Stimulated activated CD4-positive, alpha-beta T cell treated with anti-CD3 and anti-CD28 coated beads, Interleukin-15, amount 100 ng/mL, for 48 hours (primary cell): ENCODE measurements at places on chromosomes 6 and 20.

- DNase-seq, result no peak
Measured at GRCh38 chr6:134199848-134200606, 117.9 kb downstream of the SGK1 start.

DNA sequence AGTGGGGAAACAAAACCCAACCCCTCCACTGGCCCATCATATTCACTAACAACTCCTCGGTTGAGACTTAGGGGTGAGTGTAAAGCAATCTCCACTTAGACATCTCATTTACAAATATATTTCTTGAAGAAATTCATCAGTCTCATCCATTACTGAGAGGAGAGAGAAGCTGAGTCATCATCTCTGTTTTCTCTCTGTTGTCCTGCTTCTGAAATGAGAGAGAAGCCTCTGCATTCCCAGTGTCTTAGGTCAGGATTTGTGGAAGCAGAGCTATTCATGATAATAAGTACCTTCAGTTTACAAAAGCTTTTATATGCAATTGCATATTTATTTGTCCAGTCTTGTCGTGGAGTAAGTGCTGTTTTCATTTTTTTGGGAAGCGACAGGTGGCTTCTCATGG, 879 bp downstream of the MEP1A start:
- DNase-seq, result no peak

DNA sequence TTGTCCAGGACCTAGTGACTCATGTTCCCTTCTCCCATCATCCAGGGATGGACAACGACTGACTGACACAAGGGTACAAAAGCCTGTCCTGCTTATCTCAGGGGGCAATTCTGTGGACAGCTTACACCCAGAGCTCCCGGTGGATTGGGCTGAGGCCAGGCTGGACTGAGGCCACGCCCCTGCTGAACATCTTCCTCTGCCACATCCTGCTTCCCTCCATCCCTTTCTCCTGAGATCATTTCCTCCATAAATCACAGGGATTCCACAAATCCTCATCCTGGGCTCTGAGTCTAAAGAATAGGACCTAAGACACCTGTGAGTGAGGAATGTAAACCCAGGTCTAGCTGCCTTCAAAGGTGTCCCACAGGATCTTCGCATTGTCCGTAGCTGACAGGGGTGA, 30.4 kb upstream of the RNF24 start:
- DNase-seq, result no peak

DNA sequence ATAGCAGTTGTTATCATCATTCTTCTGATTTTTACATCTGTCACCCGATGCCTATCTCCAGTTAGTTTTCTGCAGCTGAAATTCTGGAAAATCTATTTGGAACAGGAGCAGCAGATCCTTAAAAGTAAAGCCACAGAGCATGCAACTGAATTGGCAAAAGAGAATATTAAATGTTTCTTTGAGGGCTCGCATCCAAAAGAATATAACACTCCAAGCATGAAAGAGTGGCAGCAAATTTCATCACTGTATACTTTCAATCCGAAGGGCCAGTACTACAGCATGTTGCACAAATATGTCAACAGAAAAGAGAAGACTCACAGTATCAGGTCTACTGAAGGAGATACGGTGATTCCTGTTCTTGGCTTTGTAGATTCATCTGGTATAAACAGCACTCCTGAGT, 2.1 kb downstream of the CALHM6 start:
- DNase-seq, result no peak

GRCh38 chr6:35496841-35497570, at the start of gene TEAD3:
TSS of gene TEAD3 (minus strand) at chr6:35497079.
- no peak for DNase-seq

GRCh38 chr20:2800521-2801285, at the start of gene CPXM1:
TSS of gene CPXM1 (minus strand) at chr20:2800627. CDS start at chr20:2800572, 55 bp downstream.
- no peak for DNase-seq

DNA sequence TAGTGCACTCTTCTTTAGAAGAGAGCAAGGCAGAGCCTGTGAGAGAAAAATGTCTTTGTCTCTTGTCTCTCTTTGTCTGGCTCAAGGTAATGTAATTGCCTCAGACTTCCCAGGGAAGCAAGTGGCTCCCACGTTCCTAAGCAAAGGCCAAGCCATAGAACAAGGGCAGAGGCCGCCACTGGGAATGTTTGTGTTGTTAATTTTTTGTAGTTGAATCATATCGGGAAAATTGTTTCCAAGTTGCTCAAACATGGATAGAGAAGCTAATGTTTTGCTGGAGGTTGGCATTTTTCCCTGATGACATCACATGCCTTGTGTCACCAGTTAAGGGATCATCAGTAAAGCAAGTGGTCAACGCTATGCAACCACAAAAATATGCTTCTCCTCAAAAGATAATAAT, 211.5 kb upstream of the FOXA2 start:
- no peak for DNase-seq

- no peak for DNase-seq
Measured at GRCh38 chr6:157148391-157149323, 174.7 kb downstream of the TMEM242 start.
